Right lung (tissue), 10 donors: ENCODE measurements at places on chromosomes 4 and X. TPM values are rescaled to one million over a fixed set of nuclear protein-coding genes. Genes with fewer than 3 reads are reported as not detected.

DNA sequence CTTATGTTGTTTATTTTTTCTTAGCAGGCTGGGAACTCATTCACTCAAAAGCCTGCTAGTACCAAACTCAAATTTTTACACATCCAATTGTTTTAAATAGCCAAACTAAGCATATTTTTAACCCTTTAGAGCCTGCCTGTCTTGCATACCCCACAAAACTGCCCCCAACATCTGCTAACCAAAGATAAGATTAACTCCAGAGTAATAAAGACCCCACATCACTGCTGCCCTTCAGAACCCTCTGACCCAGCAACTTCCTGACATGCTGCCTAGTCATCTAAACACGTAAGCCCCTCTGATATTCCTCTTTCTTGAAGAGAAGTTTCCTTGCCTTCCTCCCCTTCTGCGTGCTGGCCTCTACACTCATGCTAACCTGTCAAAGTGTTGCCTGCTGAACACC, 60.7 kb upstream of the ASB12 start:
- DNase-seq: no peak

The MTTP gene
- polyA plus RNA-seq: 0.37 TPM

DNA sequence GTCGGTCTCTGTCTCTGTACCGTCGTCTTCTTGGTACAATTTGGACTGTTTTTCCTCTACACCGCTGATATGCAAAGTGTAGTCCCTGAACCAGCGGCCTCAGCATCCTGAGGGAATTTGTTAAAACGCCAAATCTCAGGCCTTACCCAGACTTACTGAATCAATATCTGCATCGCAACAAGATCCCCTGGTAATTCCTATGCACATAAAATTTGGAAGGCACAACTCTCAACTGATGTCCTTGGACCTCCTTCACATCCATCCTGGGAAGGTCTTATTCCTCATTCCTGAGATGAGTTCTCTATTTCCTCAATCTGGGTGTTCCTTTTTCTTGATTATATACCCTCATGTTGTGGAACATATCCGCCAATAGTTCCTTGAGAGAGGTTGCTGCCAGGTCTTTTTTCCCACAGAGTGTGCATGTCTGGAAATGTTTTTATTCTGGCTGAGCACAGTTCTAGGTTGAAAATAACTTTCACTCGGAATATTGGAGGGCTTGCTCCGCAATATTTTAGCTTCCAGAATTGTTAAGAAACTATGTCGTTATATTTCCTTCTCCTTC, 738 bp upstream of the HPF1 start:
- DNase-seq: no peak

The ZNF182 gene
- 12.1 TPM for polyA plus RNA-seq

GRCh38 chrX:39165185-39165584, 363.9 kb downstream of the MID1IP1 start:
- no peak for DNase-seq

- DNase-seq: no peak
These were observed 220.1 kb upstream of the PSAPL1 start for GRCh38 chr4:7654550-7655445.

DNA sequence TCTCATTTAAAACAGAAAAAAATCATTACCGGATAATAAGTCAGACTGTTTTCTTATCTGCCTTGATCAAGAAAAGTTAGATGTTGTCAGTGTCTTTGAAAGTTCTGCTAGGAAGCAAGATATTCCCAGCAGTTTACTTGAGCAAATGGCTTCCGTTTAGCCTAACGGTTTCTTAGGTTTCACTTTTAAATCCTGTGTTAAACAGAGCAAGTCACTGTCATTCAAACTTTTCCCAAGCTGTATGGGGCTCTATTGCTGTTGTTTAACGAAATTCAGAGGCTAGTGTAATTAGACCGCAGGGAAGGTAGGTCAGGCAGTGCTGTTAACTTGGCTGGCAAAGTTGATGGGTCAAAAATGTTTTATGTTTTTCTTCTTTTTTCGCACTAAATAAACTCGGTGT, 80.3 kb upstream of the NEIL3 start:
- no peak for DNase-seq

- no peak for DNase-seq
These were observed 501.6 kb upstream of the SMIM31 start for GRCh38 chr4:164252286-164252685.

GRCh38 chr4:43990551-43990950, 458.1 kb downstream of the KCTD8 start:
- no peak for DNase-seq

DNA sequence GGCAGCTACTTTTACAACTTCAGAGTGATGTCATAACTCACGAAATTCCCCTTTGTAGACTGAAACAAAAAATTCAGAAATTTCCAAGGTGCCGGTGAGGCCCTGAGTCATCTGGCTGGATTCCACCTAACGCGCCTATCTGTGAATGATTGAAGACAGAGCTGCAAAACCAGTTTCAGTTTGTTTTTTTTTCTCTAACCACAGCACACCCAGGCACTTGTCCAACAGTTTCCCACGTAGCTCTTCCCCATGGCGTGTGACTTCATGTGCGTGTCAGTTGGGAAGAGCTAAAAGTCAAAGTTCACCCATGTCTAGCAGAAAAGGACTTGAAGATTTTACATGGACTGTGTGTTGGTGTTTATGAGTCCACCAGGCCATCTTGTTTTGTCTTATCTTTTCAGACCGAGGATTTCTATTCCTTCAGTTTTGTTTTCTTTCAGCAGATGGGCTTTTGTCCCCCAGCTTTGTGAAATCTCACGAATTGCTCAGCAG, 16.4 kb downstream of the TCEANC start:
- peak; percentile 55 for DNase-seq

DNA sequence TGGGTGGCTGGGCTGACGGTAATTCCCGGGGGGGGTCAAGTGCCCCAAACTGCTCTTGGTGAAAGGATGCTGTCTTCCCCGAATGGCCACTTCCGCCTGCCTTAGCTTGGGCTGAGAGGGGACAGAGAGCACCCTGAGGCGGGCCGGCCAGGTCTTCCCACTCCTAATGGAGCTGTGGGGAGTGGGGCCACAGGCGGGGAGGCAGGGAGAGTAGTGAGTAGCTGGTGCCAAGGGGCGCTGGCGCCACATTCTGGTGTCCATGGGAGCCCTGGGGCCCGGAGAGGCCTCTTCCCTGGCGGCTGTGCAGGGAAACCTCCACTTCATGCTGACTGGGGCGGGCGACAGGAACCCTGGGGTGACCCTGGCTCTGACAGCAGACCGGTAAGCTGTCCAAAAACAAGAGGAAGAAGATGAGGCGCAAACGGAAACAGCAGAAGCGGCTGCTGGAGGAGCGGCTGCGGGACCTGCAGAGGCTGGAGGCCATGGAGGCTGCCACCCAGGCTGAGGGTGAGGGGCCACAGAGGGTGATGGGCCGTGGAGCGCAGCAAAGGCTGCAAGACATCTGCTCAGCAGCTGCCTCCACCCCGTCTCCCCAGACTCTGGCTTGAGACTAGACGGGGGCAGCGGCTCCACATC, 2.7 kb downstream of the SRPK3 start:
- no peak for DNase-seq

GRCh38 chr4:55364691-55365344, 18.8 kb downstream of the SRD5A3 start:
- DNase-seq: no peak

The SLC10A6 gene
- polyA plus RNA-seq: 0.23 TPM

- DNase-seq: no peak
These were observed 305.5 kb upstream of the TACR3 start for GRCh38 chr4:104025251-104025650.

DNA sequence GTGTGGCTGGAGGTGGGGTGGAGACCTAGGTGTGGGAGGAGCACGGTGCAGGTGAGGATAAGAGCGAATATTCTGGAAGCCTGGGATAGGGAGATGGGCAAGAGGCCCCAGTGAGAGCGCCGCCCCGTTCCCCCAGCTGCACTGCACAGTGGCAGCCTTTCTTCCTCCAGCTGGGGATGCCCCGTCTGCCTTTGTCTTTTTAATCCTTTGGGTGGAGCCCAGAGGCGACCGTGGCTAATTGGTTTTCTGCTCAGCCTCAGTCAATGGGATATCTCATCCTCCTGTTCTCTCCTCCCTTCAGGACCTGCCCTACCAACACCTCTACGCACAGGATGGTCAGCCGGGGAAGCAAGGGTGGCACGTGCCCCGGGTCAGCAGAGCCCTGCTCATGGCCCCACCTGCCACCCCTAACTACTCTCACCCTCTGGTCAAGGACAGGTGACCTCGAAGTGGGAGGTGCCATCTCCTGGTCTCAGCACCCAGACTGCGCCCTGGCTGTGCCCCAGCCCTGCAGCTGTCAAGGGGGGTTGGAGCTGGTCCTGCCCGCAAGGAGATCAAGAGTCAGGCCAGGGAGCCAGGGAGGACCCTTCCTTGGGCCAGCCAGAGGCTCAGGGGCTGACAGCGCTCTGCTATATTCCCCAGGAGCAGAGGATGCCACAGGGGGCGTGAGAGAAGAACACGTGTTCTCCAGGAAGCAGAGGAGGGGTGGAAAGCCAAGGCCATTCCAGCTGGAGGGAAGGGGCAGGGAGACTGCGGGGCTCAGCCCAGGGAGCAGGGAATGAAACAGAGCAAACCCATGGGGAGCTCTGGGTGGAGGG, 64.0 kb downstream of the ADRA2C start:
- DNase-seq: no peak

- peak; percentile 83 for DNase-seq
These were observed at the start of gene MSX1 for GRCh38 chr4:4859325-4859798. MSX1 (plus strand) TSS chr4:4859665; CDS start chr4:4859900, 235 bp downstream.

DNA sequence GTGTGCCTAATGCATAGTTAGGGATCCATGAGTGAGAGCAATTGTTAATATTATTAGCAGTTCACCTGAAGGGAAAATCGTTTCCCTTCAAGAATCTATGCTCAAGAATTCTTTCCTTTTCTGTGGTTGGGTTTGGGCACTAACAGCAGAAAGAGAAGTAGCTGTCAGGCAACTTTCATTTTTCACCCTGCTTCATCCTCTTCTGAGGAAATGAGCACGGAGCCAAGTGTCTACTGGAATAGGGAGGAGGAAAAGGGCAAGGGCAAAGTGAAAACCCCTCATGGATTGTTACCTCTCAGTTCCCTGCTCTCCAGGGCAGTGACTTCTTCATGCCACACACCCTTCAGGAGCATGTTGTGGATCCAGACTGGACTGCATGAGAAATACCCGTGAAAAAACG, 2.6 kb upstream of the HPGDS start:
- no peak for DNase-seq
